ENCODE measurements at places on chromosomes 4 and X. TPM values are rescaled to one million over a fixed set of nuclear protein-coding genes. Genes with fewer than 3 reads are reported as not detected.

DNA sequence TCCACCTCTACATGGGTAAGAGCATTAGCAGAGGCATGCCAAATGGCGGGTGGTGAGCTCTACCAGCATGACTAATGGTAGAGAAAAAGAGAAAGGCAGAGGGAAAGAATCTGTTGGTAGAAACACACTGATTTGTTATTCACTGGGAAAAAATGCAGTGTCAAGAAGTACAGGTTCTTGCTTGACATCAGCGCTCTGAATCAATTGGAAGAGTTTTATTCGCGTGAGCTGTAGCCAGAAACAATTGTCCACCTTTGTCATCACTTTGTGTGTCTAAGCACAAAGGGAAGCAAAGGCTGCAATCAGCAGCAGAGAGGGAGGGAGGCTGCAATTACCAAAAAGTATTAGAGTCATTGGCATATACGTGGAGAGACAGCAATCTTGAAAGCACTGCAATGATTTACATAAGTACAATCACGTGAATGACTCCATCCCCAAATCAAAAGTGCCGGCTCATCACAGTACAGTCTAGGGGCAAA lies 67.7 kb upstream of the HS3ST1 start:
- DNase-seq, result no peak

DNA sequence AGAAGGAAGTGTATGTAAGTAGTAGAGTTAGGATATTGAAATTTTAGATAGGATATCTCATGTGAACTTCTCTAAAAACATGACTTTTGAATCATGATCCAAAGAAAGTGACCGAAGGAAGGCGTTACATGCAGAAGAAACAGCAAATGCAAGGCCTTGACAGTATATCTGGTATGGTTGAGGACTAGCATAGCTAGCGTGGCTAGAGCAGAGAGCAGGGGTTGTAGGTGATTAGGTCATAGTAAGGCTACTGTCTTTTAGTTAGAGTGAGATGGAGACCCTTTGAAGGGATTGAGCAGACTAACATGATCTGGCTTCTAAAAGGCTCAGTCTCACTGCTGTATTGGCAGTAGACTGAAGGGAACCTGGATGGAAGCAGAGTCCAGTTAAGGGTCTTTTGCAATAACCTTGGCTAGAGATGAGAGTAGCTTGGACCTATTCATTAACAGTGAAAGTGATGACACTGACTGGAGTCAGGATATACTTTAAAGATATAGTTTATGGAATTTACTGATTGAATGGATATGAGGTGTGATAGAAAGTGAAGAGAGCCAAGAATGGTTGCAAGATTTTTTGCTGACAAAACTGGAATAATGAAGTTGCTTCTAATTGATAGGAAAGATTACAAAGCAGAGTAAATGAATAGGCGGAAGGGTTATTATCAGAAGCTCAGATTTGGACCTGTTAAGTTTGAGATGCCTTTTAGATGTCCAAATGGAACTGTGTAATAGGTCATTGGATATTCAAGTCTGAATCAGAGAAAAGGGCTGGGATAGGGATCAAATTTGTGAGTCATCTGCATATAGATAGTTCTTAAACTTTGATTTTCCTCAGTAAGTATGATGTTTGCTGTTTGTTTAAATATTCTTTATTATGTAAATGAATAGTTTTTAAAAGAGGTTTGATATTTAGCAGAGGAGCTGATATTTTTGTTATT lies 59.8 kb downstream of the MRPL1 start:
- DNase-seq, result no peak

- DNase-seq, result no peak
Observed at GRCh38 chr4:41703785-41704184, 44.7 kb downstream of the PHOX2B start.

The CPLX1 gene
- total RNA-seq, result 2.7 TPM

The XAGE1A gene
- not detected for total RNA-seq

DNA sequence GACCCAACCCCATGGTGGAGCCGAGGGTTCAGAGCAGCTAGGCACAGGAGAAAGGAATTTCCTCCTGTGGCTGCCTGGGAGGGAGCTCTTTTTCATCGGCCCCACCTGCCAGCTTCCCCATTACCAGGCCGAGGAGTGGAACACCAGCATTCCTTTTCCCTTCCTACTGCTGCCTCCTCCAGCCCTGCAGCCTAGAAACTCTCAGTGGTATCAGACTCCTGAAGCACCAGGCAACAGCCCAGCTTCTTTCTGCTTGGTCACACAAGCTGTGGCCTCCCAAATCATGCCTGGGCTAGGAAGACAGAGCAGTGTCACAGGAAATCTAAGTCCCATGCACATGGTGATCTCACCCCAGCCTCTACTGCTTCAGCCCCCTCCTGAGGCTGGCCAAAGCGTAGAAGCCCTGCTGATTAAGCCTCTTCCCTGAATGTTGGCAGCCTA lies 30.1 kb downstream of the RTL5 start:
- DNase-seq, result no peak

The NDNF gene
- total RNA-seq, result 9.2 TPM

- no peak for DNase-seq
Observed at GRCh38 chr4:155795991-155796390, 37.2 kb downstream of the GUCY1B1 start.

The TMLHE gene
- total RNA-seq, result 25.7 TPM

The COL4A5 gene
- 5.6 TPM for total RNA-seq

- no peak for DNase-seq
Observed at GRCh38 chr4:136784326-136784725, 748.0 kb downstream of the PCDH18 start.

The PCDH7 gene
- total RNA-seq, result 15.6 TPM

The LPAR4 gene
- 0.50 TPM for total RNA-seq

The XAGE3 gene
- total RNA-seq, result not detected

DNA sequence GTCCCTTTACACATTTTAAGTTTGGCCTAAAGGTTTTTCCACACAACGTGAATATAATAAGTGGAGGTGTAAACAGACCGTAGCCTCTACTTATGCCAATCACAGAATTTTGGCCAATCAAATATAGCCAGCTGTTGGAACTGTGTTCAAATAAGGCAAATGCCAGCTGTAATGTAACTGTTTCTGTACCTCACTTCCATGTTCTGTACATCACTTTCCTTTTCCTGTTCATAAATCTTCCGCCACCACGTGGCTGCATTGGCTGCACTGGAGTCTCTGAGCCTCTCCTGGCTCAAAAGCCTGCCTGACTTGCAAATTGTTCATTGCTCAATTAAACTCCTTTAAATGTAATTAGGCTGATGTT lies 105.1 kb upstream of the SMIM31 start:
- DNase-seq, result no peak

- DNase-seq, result no peak
Observed at GRCh38 chr4:85707611-85708010, 232.7 kb downstream of the ARHGAP24 start.

DNA sequence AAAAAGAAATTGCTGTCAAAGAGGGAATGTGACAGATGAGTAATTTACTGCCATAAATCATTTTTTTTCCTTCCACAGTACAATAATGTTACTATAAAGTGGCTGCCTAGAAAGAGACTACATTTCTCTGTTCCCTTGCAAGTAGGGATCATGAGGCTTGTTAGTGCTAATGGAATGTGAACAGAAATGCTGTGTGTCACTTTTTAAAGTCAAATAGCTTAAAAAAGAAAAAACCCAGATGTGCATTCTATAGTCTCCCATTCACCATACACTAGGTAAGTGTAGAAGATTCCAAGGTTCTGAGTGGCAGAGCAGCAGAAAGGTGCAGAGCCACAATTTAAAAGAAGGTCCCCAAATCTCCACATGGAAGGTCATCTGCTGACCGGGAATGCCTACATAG lies 328.4 kb downstream of the CAMK2D start:
- DNase-seq, result no peak

DNA sequence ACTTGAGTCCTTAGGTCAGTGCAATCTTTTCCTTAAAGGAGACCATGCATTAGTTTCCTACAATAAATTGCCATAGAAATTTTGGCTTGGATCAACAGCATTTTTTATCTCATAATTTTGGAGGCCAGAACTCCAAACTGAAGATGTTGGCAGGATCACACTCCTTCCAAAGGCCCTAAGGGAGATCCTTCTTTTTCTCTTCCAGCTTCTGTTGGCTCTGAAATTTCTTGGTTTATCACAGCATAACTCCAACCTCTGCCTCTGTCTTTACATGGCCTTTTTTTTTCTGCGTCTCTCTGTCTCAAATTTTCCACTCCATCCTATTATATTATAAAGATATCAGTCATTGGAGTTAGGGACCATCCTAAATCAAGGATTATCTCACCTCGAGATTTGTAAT lies 282.2 kb downstream of the STIM2 start:
- no peak for DNase-seq

DNA sequence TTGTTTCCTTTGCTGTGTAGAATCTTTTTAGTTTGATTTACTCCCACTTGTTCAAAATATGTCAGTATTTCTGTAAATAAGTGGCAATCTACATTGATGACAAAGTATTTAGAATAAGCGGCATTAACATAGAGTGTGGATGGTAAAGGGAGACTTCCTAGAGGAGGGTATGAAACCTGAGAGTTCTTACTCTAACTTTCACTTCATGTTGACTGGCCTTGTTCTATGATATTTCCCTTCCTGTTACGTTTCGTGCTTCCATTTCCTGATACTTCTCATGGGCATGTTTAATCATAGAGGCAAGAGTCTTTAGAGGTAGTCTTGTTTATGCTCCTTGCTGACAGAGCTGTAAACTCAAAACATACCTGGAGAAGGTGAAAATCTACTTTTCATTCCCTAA lies 408.9 kb downstream of the GLUD2 start:
- no peak for DNase-seq

The NAP1L3 gene
- total RNA-seq, result 0.43 TPM

The CSN1S1 gene
- not detected for total RNA-seq

DNA sequence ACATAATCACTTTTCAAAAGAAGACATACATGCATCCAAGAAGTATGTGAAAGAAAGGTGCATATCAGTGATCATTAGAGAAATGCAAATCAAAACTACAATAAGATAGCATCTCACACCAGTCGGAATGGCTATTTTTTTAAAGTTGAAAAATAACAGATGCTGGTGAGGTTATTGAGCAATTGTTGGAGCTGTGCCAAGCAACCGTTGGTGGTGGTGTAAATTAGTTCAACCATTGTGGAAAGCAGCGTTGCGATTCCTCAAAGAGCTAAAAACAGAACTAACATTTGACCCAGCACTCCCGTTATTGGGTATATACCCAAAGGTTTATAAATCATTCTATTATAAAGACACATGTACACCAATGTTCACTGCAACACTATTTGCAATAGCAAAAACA lies 14.2 kb downstream of the COX7B2 start:
- no peak for DNase-seq

DNA sequence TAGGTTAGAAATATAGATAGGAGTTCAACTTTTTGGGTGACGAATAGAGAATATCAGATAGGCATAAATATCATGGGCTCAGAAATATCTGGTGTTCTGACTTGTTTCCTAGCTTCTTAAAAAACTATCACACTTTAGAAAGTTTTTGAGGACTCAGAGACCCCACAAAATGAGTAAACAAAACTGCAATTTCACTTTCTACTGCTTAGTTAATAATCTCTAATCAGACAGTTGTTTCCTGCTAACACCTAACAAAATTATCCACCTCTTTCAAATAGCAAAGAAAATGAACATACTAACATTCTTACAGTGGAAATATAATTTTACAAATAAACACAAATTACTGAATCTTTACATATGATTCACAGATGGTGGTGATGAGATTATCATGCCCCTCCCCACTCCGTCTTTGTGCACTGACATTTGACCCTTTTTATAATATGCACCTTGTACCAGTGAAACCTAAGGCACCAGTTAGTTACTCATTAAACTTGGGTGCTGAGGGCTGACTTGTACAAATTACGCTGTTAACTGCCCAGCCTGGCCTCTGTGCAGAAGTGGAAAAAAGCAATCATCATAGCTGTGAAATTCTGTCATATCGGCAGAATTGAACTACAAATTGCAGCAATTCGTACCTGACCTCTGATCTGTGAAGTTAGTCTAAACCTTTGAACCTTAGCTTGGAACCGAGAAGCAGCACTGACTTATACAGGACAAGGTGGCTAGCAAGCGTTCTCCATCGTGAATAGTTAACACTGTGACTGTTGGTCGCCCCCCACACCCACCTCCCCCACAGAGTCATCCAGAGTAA lies 138.7 kb downstream of the CHRNA9 start:
- DNase-seq, result peak; percentile 71

The TEC gene
- total RNA-seq, result 3.1 TPM

The TMEM35A gene
- 3.9 TPM for total RNA-seq

The DUSP9 gene
- total RNA-seq, result not detected

- no peak for DNase-seq
Observed at GRCh38 chr4:150739591-150739990, 157.6 kb downstream of the MAB21L2 start.

- DNase-seq, result no peak
Observed at GRCh38 chr4:61517144-61517543, 317.0 kb downstream of the ADGRL3 start.
